ENCODE measurements at places on chromosomes 16 and 17.
A peak's percentile ranks its signal among the peaks of the same experiment; 100 is the strongest.

DNA sequence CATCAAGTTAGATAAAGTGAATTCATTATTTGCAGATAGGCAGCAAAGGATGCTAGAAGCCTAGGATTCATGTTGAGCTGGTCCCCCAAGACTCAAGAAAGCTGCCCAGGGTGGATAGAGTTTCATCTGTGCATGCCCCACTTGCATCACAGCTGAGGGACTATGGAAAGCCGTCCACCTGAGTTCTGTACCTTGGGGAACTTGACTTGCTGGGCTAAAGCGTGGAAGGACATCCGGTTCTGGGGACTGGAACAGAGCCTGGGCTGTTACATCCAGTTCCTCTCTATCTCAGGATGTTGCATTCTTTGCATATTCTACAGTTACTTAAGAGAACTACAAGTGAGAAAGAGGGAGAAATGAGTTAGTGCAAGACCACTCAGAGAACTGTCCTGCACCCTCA lies 458.4 kb downstream of the SHISA9 start:
- DNase-seq, result no peak

- no peak for DNase-seq
Measured at GRCh38 chr17:3929181-3929580, 12.9 kb upstream of the P2RX1 start.

GRCh38 chr17:59652119-59652518 lies 32.4 kb downstream of the CLTC start:
- DNase-seq, result no peak

DNA sequence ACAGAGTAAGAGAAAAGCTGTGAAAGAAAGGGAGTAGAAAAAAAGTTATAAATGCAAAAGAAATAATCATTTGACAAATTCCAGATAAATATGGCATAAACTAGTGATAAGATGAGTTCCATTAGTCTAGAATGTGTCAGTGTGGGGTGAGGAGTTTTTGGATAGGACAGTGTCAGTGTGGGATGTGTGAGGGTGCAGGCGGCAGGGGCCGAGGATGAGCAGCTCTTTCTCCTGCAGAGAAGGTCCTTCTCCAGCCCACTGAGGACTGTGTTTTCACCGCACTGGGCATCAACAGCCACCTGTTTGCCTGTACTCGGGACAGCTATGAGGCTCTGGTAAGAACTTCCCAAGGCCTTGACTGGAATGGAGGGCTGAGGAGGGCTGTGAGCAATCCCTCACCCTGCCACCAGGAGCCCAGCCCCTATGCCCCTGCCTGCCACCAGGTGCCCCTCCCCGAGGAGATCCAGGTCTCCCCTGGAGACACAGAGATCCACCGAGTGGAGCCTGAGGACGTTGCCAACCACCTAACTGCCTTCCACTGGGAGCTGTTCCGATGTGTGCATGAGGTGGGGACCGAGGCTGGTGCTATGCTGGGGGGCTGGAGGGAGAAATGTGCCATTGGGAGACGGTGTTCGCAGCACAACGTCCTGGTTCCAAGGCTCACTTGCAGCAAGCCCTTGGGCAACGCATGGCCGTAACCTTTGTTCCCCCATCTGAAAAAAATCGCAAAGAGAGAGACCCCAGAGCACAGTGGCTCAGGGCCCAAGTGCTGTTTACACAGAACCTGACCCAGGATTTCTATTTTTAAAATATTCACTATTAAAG lies 13.1 kb downstream of the RAPGEFL1 start:
- DNase-seq, result no peak

DNA sequence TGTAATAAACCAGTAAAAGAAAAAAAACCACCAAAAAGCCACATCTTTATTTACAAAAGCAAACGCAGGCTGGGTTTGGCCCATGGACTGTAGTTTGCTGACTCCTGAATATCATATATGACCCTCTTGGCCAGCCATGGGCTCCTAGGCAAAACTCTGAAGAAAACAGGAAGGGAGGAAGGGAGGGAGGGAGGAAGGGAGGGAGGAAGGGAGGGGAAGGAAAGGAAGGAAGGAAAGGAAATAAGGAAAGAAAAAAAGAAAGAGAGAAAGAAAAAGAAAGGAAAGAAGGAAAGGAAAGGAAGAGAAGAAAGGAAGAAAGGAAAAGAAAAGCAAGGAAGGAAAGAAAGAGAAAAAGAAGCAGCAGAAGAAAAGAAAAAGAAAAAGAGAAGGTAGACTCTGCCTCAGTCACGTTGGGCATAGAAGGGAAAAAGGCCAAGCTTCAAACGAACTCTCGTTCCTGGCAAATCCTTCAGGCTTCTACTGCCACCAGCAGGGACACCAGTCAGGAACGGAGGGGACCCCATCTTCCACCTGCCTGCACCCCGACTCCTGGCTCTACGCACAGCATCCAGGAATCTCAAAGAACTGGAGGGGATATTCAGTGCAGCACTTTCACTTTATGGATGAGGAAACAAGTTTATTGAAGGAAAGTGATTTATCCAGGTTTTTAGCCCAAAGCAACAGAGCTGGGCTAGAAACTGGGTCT lies 22.1 kb downstream of the CDC42EP4 start:
- no peak for DNase-seq

GRCh38 chr16:11950388-11950787 lies 8.5 kb upstream of the NPIPB2 start:
- no peak for DNase-seq

GRCh38 chr17:41451154-41451728 lies 10.5 kb upstream of the KRT38 start:
- no peak for DNase-seq

- DNase-seq, result no peak
Measured at GRCh38 chr16:69890114-69890891, 60.8 kb upstream of the CLEC18A start.

GRCh38 chr17:5555254-5555653 lies 29.1 kb downstream of the NLRP1 start:
- no peak for DNase-seq

DNA sequence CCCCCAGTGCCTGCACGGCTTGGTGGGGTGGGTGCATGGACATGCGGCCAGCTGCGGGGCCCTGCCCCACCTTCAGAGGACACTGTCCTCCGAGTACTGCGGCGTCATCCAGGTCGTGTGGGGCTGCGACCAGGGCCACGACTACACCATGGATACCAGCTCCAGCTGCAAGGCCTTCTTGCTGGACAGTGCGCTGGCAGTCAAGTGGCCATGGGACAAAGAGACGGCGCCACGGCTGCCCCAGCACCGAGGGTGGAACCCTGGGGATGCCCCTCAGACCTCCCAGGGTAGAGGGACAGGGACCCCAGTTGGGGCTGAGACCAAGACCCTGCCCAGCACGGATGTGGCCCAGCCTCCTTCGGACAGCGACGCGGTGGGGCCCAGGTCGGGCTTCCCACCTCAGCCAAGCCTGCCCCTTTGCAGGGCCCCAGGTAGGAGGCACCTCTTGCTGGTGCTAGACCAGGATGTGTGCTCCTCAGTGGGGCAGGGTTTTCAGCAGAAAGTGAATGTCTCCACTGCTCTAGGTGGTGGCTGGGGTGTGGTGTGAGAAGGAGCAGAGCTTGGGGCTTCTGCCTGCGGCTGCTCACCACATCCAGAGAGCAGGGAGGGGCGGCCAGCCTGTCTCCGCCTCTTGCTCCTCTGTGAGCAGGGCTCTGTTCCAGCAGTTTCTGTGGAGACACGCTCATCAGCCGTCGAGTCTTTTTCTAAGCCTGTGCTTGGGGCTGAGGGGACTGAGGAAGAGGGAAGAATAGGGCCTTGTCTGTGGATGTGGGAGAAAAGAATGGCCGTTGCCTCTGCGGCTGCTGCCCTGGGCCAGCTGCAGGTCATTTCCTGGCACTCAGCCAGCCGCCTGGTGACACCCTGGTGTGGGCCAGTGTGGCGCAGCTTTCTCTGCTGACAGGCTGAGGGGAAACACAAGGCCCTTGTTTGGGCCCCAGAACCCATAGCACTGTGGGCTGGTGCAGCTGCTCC lies 2.2 kb downstream of the ZNF276 start:
- DNase-seq, result peak; percentile 62

- DNase-seq, result no peak
Measured at GRCh38 chr17:29451121-29451742, 61.1 kb downstream of the TAOK1 start.

DNA sequence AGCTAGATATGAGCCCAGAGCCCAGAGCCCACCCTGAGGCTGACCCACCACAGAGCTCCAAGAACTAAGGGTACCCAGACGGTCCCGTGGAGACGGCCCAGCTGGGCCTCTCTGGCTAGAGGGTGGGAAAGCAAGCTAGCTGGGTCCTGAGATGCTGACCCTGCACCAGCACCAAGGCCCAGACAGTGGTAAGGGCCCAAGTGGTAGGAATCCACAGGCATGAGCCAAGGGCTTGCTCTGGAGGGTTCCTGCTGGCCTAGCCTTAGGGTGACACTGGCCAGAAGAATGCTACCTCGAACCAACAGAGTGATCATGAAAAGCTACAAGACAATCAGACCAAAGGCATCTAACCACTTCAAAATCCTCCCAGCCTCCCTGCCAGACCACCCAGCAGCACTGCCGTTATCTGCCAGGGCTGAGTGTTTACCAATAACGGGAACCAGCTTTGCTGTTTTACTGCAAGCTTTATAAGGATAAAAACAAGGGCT lies 13.2 kb downstream of the HIC1 start:
- DNase-seq, result no peak

DNA sequence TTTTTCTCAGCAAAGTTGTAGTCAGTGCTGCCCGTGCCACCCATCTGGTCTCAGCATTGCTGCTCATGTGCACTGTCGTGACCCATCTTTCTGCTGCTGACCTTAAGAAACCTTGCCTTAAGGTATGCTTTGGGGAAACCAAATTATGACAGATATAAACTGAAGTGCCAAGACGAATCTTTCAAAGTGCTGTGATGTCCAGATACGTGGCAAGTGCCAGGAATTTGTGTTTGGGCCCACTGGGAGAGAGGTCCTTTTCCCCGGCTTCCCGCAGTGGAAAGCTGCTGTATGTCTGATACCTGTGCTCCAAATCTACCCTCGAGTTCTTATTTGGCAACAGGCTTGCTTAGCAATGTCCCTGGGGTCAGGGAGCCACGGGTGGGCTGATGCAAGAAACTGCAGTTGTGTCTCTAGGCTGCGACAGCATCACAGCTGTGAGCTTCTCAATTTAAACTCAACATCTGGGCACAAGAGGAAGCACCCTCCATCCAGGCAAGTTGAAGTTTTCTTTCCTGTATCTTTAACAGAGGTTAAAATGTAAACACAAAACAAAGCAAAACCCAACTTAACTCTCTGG lies 30.3 kb upstream of the TOX3 start:
- DNase-seq, result no peak

GRCh38 chr17:78146881-78147280 lies 696 bp downstream of the C17orf99 start:
- no peak for DNase-seq

DNA sequence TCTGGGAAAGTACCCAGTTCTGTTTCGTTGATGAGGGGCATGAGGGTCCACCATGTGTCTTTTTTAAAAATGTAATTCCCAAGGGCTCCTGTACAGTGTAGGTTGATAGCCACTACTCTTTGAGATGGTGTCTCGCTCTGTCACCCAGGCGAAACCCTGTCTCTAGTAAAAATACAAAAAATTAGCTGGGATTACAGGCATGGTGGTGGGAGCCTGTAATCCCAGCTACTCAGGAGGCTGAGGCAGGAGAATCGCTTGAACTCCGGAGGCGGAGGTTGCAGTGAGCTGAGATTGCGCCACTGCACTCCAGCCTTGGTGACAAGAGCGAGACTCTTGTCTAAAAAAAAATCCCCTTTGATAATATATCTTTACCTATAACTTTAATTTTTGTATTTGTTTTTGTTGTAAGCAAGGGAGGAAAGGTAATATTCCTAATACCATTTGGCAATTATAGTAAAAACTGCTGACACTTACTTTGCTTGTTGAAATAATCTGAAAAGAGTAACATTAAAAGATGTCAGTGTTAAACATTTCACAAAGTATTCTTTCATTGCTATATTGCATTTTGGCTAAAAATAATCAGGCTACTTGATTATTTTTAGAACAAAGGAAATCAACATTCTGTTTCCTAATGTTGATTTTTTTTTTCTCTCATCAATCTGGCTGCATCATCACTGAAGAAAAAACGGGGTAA lies 11.8 kb downstream of the KPNA2 start:
- DNase-seq, result no peak

All from activated CD4-positive, alpha-beta T cell treated with anti-CD3 and anti-CD28 coated beads for 4 hours (primary cell).